Activated CD4-positive, CD25-positive, alpha-beta regulatory T cell treated with anti-CD3 and anti-CD28 coated beads, Interleukin-2, amount 50 U/mL, for 72 hours (primary cell): ENCODE measurements at places on chromosomes 6 and 20.

- no peak for DNase-seq
Observed at GRCh38 chr6:129353067-129353466, 356.9 kb downstream of the ARHGAP18 start.

DNA sequence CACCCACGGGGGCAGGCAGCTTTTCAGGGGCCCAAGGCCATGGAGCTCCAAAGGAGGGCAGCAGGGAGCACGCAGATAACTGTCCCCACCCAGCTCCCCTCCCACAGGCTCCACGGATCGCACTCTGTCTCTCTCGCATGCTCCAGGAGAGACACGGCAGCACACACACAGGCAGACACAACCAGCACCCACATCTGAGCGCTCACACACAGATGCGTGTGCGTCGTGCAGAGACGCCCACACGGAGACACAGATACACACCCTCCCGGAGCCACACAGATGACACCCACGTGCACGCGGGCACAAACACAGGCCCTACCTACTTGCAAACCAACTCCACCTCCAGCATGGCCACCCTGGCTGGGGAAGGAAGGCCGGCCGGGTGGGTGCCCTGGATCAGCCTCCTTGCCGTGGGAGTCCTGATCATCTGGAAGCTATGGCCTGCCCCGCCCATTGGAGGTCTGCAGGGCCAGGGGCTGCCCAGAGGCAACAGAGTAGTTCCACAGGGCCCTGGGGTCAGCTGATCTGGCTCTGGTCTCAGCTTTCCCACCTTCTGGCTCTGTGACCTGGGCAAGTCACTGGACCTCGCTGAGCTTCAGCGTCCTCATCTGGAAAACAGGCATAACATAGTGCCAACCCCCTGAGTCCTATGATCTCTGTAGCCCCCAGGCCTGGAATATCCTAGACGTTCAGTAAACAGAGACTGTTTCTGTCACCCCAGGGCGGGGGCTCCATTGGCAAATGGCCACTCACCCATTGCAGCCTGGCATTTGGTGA lies 31.5 kb downstream of the AAR2 start:
- no peak for DNase-seq

- DNase-seq = no peak
Observed at GRCh38 chr6:5763871-5764270, 242.9 kb downstream of the NRN1 start.

GRCh38 chr6:97009781-97010492 lies 85.4 kb downstream of the KLHL32 start:
- no peak for DNase-seq
